Peyer's patch (tissue), 4 donors: ENCODE measurements at places on chromosomes 1 and 21.

DNA sequence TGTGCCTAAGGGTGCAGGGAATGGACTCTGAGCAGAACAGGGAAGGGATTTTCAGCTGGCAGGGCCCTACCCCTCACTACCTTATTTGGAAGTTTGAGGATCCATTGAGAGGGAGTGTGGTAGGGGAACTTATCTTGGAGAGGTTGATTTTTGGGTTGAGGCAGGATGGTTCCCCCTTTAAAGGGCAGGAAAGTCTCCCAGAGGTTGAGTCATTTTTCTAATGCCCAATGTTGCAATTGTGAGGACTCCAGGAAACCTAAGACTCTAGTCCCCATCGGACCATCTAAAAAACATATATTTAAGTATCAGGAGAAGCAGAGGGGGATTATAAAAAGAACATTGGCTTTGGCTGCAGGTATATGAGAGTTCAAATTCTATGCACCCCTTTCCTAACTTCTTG is 47.3 kb downstream of the SAMD13 start:
- DNase-seq = no peak

DNA sequence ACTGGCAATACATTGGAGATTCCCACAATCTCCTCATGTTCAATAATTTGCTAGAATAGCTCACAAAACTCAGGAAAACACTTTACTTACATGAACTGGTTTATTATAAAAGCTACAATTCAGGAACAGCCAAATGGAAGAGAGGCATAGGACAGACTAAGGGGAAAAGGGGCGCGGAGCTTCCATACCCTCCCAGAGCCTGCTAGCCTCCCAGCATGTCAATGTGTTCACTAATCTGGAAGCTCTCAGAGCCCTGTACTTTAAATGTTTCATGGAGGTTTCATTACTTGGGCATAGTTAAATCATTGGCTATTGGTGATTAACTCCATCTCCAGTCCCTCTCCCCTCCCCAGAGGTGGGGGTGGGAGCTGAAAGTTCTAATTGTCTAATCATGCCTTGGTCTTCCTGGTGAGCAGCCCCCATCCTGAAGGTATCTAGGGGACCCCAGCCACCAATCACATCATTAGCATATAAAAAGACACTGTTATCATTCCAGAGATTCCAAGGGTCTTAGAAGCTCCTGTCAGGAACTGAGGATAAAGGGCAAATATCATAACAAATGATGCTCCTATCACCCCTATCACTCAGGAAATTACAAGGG is 10.9 kb upstream of the DMRTB1 start:
- DNase-seq = no peak

DNA sequence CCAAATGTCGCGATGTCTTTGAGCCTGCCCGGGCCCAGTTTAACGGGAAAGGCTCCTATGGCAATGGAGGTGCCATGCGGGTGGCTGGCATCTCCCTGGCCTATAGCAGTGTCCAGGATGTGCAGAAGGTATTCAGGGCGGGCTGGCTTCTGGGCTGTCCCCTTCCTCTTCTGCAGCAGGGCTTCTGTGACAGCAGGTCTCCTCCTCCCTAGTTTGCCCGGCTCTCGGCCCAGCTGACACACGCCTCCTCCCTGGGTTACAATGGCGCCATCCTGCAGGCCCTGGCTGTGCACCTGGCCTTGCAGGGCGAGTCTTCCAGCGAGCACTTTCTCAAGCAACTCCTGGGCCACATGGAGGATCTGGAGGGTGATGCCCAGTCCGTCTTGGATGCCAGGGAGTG is 3.0 kb downstream of the ADPRS start:
- peak; percentile 40 for DNase-seq

GRCh38 chr1:34479731-34480130 is 275.1 kb upstream of the GJB5 start:
- no peak for DNase-seq

DNA sequence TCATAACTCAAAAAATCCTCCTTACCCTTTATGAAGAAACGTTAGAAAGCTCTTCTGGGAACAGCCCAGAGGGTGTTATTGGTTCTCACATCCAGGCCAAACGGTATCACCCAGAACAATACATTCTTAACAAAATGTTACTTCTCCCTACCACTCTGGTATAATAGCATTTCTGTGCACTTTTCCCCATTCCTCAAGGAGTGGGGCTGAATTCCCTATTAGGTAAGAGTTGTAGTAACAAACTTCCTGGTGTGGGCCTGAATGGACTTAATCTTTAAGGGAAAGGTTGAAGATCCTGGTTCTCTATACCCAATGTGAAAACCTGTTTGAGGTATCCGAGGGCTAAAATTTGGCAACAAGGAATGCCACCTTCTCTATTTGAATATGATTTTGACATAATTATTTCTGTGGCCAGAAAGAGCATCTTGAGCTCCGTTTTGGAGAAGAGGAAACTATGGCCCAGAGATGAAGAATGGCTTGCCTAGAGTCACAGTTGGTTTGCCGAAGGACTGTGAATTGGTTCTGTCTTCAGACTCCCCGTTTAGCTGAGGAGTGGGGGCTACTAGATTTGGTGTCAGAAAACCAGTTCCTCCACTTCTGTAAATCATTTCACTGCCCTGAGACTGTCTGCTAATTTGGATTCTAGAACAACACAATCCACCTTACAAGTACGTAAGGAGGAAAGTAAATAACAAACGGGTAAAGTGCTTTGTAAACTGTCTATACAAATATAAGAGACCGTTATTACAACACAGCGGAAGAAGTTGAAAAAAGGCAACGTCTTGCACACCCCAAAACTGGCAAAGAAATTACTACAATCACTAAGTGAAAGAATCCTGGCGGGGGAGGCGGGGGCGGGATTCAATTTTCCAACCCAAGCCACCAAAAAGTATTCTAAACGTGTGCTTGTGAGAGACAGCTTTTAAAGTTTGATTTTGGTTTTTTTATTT is 2.3 kb downstream of the ANP32E start:
- no peak for DNase-seq

GRCh38 chr1:1135339-1136136 is 19.6 kb upstream of the C1orf159 start:
- DNase-seq = no peak

DNA sequence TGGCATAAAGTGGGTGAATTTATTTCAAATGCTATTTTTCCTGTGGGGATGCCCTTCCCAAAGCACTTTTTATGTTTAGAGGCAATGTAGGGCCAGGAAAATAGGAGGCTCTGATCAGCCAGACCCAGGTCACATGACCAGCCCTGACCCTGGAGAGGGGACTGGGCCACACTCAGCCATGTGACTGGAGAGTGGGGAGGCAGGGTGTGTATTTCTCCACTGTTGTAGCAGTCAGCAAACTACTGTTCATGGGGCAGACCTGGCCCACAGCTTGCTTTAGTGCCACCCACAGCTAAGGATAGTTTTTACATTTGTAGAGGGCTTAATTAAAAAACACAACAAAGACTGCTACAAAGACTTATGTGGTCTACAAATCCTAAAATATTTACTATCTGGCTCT is 153.8 kb downstream of the ACTL8 start:
- DNase-seq = no peak

DNA sequence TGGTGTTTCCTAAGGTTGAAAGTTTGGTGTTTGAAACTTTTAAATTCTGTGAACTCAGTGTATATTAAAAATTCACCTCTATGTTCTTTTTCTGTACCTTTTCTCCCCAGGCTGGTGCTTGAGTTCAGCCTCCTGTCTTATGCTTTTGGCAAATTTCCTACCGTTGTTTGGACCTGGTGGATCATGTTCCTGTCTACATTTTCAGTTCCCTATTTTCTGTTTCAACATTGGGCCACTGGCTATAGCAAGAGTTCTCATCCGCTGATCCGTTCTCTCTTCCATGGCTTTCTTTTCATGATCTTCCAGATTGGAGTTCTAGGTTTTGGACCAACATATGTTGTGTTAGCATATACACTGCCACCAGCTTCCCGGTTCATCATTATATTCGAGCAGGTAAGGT is 24.9 kb upstream of the AXDND1 start:
- no peak for DNase-seq
